ENCODE measurements at places on chromosomes 1 and 21. TPM values are rescaled to one million over a fixed set of nuclear protein-coding genes. Genes with fewer than 3 reads are reported as not detected.

The LORICRIN gene
- not detected for polyA plus RNA-seq

The KIF26B gene
- 2.0 TPM for polyA plus RNA-seq

The ASH1L gene
- 24.6 TPM for polyA plus RNA-seq

The ZFYVE9 gene
- 23.0 TPM for polyA plus RNA-seq

The GNG4 gene
- 2.2 TPM for polyA plus RNA-seq

The CHIA gene
- not detected for polyA plus RNA-seq

The TRAF3IP3 gene
- polyA plus RNA-seq, result 3.2 TPM

The HSPB7 gene
- polyA plus RNA-seq, result 110 TPM

The ZBTB48 gene
- 16.0 TPM for polyA plus RNA-seq

The CALML6 gene
- 289 TPM for polyA plus RNA-seq

The EPHB2 gene
- 23.8 TPM for polyA plus RNA-seq

The DDAH1 gene
- polyA plus RNA-seq, result 60.6 TPM

The CBR3 gene
- 4.2 TPM for polyA plus RNA-seq

The PCSK9 gene
- polyA plus RNA-seq, result 3.4 TPM

The TEX38 gene
- 0.15 TPM for polyA plus RNA-seq

The DCDC2B gene
- polyA plus RNA-seq, result 0.19 TPM

The ATP5IF1 gene
- 76.4 TPM for polyA plus RNA-seq

The DVL1 gene
- 34.3 TPM for polyA plus RNA-seq

The OR2M3 gene
- polyA plus RNA-seq, result 0.03 TPM

The ARHGAP30 gene
- 12.3 TPM for polyA plus RNA-seq

The TMPRSS15 gene
- 0.86 TPM for polyA plus RNA-seq

The TRIM45 gene
- polyA plus RNA-seq, result 14.1 TPM

The EDN2 gene
- polyA plus RNA-seq, result 0.33 TPM

The NBPF6 gene
- polyA plus RNA-seq, result not detected

The COL11A1 gene
- 191 TPM for polyA plus RNA-seq

The LAMC1 gene
- polyA plus RNA-seq, result 386 TPM

The DENND1B gene
- polyA plus RNA-seq, result 6.3 TPM

The SPRR2E gene
- not detected for polyA plus RNA-seq

The IQGAP3 gene
- polyA plus RNA-seq, result 6.6 TPM

The ZNF648 gene
- 0.07 TPM for polyA plus RNA-seq

The LCE3E gene
- polyA plus RNA-seq, result not detected

The RGS4 gene
- 1.5 TPM for polyA plus RNA-seq

The LCA5L gene
- polyA plus RNA-seq, result 3.3 TPM

The FCRL5 gene
- polyA plus RNA-seq, result not detected

The SFN gene
- 0.30 TPM for polyA plus RNA-seq

The LRRIQ3 gene
- polyA plus RNA-seq, result 0.50 TPM

All from muscle of back (tissue), 13 donors.